Glutamatergic neuron (in vitro differentiated cells): ENCODE measurements at places on chromosomes 2 and 18. TPM values are rescaled to one million over a fixed set of nuclear protein-coding genes. Genes with fewer than 3 reads are reported as not detected.

DNA sequence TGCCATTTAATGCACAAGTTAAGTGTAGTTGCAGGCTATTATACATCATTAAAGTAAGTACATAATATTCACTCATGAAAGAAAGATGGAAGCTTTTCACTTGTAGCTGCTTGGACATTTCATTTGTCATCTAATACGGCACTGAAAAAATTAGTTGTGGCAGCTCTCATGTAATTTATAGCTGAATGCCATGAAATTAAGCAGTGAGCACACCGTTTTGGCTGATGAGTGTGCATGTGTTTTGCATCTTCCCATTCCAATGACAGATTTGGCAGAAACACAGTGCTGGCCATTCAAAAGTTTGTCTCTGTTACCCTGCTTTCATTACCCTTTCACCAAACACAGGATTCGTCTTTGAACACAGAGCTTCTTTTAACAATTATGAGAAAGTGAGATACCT is 174.0 kb downstream of the PTGR3 start:
- no peak for DNase-seq

DNA sequence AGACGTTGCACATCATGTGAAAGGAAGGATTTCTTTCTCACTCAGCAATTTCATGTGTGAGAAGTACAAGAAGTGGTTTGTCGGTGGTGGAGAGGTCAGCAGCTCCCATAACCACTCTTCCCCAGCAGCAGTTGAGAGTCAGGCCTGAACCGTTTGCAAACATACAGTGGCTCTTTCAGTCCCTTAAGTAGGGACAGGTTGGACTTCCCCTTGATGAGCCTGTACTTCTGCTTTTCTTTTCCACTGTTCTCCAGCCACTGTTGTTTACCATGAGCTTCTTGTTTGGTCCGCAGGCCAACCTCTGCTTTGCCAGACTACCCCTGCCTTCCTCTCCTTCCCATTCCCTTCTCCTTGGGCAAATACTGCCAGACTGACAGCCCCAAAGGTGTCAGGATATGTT is 391.3 kb upstream of the CELF4 start:
- no peak for DNase-seq

Gene ASB18
- total RNA-seq: not detected

- DNase-seq: no peak
Measured at GRCh38 chr2:189835855-189836558, 51.8 kb downstream of the PMS1 start.

DNA sequence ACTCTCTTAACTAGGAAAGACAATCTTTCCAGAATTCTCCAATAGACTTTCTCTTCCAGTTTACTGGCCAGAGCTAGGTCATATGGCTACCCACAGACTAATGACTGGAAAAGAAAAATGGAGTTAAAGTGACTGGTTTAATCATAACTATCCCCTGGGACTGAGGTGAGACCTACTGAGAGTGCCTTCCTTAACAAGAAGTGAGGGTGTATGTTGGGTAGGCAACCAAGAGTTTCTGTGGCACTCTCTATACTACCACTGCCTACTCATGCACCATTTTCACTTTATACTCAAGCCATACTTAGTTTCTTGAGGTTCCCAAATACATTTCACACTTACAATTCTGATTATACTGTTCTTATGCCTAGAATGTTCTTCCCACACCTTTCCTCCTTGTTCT is 6.9 kb upstream of the GFPT1 start:
- DNase-seq: no peak

DNA sequence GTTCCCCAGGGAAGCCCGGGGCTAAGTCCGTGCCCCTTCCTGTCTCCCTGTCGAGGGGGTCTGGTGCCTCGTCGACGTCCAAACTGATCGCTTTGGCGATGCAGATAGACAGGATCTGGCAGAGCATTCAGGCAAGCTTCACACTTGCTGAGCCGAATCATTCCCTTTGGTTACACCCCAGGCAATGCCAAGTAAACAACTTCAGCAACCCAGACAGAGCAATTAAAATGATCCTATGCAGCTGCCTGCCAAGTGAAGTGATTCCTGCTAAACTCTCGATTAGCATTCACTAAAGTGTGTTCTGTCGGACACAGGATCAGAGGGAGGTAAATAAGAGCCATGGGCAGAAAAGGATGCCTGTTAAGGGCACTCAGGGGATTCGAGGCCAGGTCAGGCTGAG is 108.2 kb upstream of the RAB12 start:
- no peak for DNase-seq

GRCh38 chr2:219542931-219543595 is 546 bp downstream of the CHPF start:
- no peak for DNase-seq

DNA sequence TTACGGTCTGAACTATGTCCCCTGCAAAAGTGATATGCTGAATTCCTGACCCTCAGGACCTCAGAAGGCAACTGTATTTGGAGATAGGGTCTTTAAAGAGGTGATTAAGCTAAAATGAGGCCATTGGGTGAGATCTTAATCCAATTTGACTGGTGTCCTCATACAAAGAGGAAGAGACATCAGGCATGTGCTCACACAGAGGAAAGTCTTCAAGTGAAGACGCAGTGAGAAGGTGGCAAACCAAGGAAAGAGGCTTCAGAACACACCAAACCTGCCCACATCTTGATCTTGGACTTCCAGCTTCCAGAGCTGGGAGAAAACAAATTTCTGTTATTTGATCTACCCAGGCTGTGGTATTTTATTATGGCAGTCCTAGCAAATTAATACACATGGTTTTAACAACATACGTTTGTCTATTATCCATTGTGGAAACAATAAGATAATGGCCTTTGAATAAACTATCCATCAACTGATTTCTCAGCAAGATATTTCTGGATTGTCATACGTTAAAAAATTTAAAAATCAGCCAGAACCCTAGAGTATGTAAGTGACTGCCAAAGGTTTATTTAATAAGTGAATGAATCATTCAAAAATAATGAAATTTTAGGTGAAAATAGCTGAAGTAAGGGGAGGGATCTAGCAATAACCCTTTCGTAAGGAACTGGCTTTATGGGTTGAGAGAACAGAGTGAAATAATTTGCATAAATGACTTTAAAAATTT is 6.5 kb downstream of the WIPF1 start:
- DNase-seq: no peak

- DNase-seq: no peak
Measured at GRCh38 chr2:150143087-150143536, 344.4 kb downstream of the RND3 start.

Gene ATOH8
- 9.0 TPM for total RNA-seq

- DNase-seq: no peak
Measured at GRCh38 chr2:230134496-230135129, 65.9 kb upstream of the SLC16A14 start.

DNA sequence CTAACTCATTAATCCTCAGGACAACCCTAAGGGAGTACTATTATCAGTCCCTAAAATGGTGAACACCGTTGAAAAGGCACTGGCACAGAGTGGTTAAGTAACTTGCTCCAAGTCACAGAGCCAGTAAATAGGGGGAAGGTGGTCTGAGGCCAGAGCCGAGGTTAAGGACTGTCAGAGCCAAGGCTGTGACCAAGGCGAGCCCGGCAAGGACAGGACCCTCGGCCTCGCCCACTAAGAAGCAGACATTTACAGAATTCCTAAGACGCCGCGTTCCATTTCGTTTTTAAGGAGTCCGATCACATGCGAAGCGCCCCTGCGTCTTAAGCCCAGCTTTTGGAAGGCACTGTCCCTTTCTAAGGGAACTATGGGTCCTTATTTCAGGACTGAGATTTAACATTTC is 1.1 kb downstream of the PDIA6 start:
- DNase-seq: no peak

- DNase-seq: no peak
Measured at GRCh38 chr2:65845442-65846182, 413.2 kb upstream of the SPRED2 start.

GRCh38 chr2:109535217-109535946 is 78.4 kb downstream of the SEPTIN10 start:
- DNase-seq: no peak

Gene RAB6C
- 0.25 TPM for total RNA-seq

Gene EPAS1
- total RNA-seq: not detected

GRCh38 chr2:168515502-168515901 is 59.4 kb downstream of the CERS6 start:
- DNase-seq: no peak

GRCh38 chr18:48837676-48838075 is 113.1 kb downstream of the SMAD7 start:
- DNase-seq: peak; percentile 4
